Uterus (tissue), 4 donors: ENCODE measurements at places on chromosomes 2 and 18. TPM values are rescaled to one million over a fixed set of nuclear protein-coding genes. Genes with fewer than 3 reads are reported as not detected.

- no peak for DNase-seq
Observed at GRCh38 chr2:232897598-232898408, 27.7 kb downstream of the SNORC start.

DNA sequence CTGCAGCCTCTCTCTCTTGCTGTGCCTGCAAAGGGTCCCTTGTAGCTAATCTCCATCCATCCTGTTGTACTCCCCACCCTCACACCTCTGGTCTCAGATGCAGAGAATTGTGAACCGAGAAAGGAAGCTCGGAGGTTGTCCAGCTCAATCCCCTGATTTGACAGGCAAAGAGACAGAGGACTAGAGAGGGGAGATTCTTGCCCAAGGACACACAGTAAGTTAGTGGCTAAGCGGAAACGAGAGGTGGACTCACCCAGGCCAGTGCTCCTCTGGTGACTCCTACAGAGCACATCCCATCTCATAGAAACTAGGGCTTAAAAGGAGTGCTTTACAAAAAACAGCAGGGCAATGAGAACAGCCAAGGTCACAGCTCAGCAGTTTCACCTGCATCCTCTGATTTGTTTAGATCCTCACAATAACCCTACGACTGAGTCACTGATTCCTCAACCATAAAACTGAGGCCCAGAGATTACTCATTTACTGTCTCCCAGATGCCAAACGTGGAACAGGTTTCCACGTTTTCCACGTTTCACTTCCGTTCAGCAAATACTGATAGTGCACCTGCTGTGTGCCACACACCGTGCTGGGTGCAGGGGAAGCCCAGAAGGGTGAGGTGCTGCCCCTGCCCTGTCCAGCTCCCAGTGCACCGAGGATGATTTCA lies 22.1 kb downstream of the EHD3 start:
- DNase-seq, result no peak

GRCh38 chr18:39781565-39781964 lies 2173.5 kb upstream of the PIK3C3 start:
- DNase-seq, result no peak

DNA sequence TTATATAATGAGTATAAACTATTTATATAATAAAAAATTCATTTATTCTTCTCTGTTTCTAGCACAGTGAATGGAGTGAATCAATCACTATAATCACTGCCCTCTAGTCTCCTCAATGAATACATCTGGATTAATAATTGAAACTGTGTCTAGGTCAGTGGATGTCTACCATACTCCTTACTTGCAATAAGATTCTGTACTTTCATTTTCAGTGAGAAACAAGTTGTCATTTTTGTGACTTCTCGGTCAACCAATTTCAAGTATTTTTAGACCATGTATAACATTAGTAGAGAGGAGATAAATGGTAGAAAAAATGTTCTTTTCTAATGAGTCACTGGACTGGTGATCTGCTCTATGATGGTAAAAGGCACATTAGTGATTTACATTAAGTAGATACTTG lies 799.6 kb upstream of the CHAC2 start:
- no peak for DNase-seq

The KLHL41 gene
- total RNA-seq, result 3.5 TPM

DNA sequence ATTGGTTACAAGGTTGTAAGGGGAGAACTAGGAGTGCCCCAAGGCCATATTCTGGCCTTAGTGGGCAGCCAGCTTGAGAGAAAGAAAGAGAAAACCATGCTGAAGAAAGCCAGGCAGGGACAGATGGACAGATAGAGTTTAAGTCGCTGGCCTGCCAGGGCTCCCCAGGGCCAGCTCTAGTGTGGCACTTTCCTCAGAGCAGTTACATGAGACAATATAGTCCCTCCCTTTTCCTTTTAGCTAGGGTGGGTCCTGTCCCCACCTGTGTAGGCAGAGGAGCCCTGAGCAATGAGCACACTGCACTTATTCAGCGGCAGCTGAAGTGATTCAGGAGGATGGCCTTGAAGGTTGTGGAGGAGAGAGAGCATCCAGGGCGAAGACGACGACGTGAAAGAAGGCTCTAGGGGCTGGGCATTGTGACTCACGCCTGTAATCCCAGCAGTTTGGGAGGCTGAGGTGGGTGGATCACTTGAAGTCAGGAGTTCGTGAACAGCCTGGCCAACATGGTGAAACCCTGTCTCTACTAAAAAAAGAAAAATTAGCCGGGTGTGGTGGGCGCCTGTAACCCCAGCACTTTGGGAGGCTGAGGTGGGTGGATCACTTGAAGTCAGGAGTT lies 152.0 kb upstream of the SLC1A4 start:
- DNase-seq, result no peak

- no peak for DNase-seq
Observed at GRCh38 chr2:127418300-127419111, at the start of gene PROC. Gene PROC, plus strand, starts transcription at chr2:127418427. Its CDS starts 1,516 bp downstream, at chr2:127419943.

- no peak for DNase-seq
Observed at GRCh38 chr2:231219289-231219688, 20.9 kb downstream of the ARMC9 start.

The ADAM23 gene
- total RNA-seq, result 0.59 TPM

The NEURL3 gene
- total RNA-seq, result not detected

- no peak for DNase-seq
Observed at GRCh38 chr2:74671479-74671878, 17.4 kb downstream of the SEMA4F start.

DNA sequence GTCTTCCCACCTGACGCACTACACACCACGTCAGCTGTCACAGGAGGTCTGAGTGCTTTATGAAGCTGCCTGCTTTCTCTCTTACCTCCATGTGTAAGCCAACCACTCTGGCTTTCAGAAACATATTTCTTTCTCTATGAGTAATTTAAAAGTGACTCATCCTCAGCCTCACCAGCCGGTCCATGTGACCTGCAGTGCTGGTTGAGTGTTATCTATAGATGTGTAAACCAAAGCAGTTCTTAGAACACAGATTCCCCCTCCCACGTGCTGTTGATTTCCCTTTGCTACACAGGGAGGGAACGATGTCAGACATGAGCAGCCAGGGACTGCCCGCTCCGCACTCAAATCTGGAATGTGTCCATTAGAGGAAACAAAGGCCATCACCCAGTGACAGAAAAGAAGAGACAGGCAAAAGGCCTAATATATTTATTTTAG lies 157.8 kb downstream of the BCL2 start:
- DNase-seq, result peak; percentile 92
